Hepatocyte (in vitro differentiated cells): ENCODE measurements at places on chromosomes 5 and 9.

GRCh38 chr5:112390327-112390726, 28.8 kb downstream of the EPB41L4A start:
- H3K4me1 ChIP-seq: no peaks in the 10 kb centered on the region
- peak overlapping the region; percentile 14 for H3K4me3 ChIP-seq
- H3K27ac ChIP-seq: peak overlapping the region; percentile 19

GRCh38 chr5:141765896-141766551, 84.0 kb upstream of the ARAP3 start:
- no peak overlapping the region for H3K27ac ChIP-seq
- DNase-seq: no peak
- no peaks in the 10 kb centered on the region for H3K36me3 ChIP-seq
- H3K4me3 ChIP-seq: no peak overlapping the region
- H3K27me3 ChIP-seq: peaks cover 21% of the 10 kb centered on the region

DNA sequence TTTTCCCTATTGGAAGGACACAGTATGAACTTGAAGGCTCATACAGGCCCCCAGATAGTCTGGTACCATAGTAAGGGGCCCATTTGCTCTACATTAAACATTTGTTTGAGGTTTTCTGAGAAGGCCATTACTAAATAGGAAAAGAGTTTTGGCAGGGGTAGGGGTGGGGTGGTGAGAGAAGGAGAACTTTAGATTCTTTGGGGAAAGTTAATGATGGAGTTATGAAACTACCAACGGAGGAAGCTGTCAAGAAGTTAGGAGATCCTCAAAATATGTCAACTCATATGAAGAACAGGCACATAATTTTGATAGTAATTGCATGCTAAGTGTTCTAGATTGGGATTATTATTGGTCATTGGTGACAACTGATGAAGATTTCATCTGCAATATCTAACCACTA, 114.7 kb downstream of the TAF11L14 start:
- H3K36me3 ChIP-seq: no peaks in the 10 kb centered on the region
- no peak for DNase-seq
- H3K4me3 ChIP-seq: no peak overlapping the region

DNA sequence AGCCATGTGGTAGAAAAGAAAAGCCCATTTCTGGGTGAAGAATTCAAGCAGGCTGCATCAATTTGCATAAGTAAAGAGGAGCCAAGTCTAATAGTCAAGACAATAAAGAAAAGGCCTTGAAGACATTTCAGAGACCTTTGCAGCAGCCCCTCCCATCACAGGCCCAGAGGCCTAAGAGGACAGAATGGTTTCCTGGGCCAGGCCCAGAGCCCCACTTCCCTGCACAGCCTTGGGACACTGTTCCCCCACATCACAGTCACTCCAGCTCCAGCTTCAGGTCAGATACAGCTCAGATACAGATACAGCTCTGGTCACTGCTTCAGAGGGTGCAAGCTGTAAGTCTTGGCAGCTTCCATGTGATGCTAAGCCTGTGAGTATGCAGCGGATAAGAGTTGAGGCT, 29.1 kb downstream of the PLGRKT start:
- H3K4me1 ChIP-seq: no peaks in the 10 kb centered on the region
- no peaks in the 10 kb centered on the region for H3K27me3 ChIP-seq
- H3K36me3 ChIP-seq: no peaks in the 10 kb centered on the region
- H3K27ac ChIP-seq: no peak overlapping the region

DNA sequence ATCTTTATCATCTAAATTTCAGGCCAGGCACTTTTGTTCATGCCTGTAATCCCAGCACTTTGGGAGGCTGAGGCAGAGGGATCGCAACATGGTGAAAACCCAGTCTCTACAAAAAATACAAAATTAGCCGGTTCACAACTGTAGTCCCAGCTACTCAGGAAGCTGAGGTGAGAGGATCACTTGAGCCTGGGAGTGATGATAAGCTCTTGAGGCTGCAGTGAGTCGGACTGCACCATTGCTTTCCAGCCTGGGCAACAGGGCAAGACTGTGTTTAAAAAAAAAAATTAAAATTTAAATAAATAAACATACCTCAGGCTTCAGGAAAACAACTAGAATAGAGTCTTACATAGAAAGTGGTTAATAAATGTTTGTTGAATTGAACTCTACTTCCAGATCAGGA, 147.4 kb downstream of the AGTPBP1 start:
- no peaks in the 10 kb centered on the region for H3K4me1 ChIP-seq
- no peak overlapping the region for H3K27ac ChIP-seq
- no peaks in the 10 kb centered on the region for H3K27me3 ChIP-seq
- no peaks in the 10 kb centered on the region for H3K36me3 ChIP-seq

- no peak overlapping the region for H3K4me3 ChIP-seq
- peaks cover 41% of the 10 kb centered on the region for H3K4me1 ChIP-seq
- H3K27me3 ChIP-seq: no peaks in the 10 kb centered on the region
- no peak for DNase-seq
- peak overlapping the region; percentile 77 for H3K27ac ChIP-seq
Observed at GRCh38 chr9:91946196-91946595, 3.8 kb downstream of the ROR2 start.

DNA sequence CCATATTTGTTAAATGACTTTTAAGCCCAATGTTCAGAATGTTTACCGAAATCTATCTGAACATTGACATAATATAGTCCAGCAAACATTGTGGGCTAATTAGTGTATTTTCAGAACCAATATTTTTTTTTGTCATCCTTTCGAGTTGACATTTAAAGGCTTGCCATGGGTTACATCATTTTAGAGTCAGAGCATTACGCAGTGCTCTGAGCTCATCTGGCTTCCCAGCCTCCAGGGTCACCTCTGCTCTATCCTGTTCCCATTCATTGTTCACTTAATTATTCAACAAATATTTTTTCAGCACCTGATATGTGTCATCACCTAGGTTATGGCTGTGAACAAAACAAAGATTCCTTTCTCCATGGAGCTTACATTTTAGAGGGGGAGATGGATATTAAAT, 80.2 kb downstream of the SREK1 start:
- no peaks in the 10 kb centered on the region for H3K27me3 ChIP-seq
- no peaks in the 10 kb centered on the region for H3K36me3 ChIP-seq
- H3K4me3 ChIP-seq: no peak overlapping the region
- H3K27ac ChIP-seq: no peak overlapping the region
- no peaks in the 10 kb centered on the region for H3K4me1 ChIP-seq

- peaks cover 13% of the 10 kb centered on the region for H3K4me1 ChIP-seq
- H3K27me3 ChIP-seq: no peaks in the 10 kb centered on the region
- no peaks in the 10 kb centered on the region for H3K36me3 ChIP-seq
- no peak overlapping the region for H3K27ac ChIP-seq
- no peak for DNase-seq
Observed at GRCh38 chr5:172399336-172399735, 55.0 kb downstream of the SH3PXD2B start.

DNA sequence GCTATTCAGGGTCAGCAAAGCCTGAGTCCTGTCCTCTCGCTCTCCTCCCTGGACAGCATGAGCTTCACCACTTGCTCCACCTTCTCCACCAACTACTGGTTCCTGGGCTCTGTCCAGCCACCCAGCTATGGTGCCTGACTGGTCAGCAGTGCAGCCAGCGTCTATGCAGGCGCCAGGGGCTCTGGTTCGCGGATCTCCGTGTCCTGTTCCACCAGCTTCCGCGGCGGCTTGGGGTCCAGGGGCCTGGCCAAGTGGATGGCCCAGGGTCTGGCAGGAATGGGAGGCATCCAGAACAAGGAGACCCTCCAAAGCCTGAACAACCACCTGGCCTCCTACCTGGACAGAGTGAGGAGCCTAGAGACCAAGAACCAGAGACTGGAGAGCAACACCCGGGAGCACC, 8.6 kb downstream of the NIPBL start:
- no peak for DNase-seq
- no peak overlapping the region for H3K27ac ChIP-seq
- H3K36me3 ChIP-seq: no peaks in the 10 kb centered on the region
- peaks cover 4% of the 10 kb centered on the region for H3K4me1 ChIP-seq
- H3K4me3 ChIP-seq: no peak overlapping the region
- no peaks in the 10 kb centered on the region for H3K27me3 ChIP-seq

DNA sequence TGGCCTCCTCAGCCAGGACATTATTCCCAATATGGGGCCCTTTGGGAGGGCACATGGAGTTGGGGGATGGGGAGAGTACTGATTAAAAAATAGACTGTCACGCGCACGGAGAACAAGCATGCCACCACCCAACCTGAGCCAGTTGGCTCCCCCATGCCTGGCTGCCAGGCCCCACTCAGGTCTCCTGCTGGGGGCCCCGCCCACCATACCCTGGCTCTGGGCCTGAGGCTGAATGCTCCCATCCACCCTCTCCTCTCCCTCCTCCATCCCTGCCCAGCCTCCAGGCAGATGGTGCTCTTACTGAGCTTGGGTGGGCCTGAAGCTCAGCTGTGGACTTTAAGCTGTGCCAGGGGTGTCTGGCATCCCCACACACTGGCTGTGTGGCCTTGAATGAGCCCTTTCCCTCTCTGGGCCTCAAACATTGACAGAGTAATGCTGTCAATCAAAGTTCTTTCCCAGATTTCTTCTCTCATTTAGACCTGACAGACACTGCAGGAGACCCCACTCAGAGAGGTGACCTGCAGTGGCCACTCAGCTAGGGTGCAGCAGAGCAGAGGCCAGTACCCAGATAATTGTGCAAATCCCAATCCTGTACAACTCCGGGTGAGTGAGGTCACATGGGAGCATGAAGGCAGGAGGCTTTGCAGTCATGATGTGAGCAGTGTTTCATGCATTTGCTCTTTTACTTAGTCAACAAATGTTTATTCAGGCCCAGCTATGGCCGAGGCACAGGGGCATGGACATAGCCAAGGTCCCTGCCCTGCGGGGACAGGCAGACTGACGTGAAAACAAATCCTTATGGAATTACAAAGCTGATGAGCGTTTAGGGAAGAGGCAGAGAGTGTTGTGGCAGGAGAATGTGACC, 9.8 kb upstream of the SYNPO start:
- H3K36me3 ChIP-seq: no peaks in the 10 kb centered on the region
- H3K4me1 ChIP-seq: peaks cover 6% of the 10 kb centered on the region
- no peaks in the 10 kb centered on the region for H3K27me3 ChIP-seq
- H3K27ac ChIP-seq: no peak overlapping the region

- no peaks in the 10 kb centered on the region for H3K36me3 ChIP-seq
- H3K4me1 ChIP-seq: peaks cover 4% of the 10 kb centered on the region
- H3K4me3 ChIP-seq: no peak overlapping the region
- H3K27ac ChIP-seq: no peak overlapping the region
- no peaks in the 10 kb centered on the region for H3K27me3 ChIP-seq
Observed at GRCh38 chr5:129963359-129963758, 59.1 kb downstream of the CHSY3 start.

- DNase-seq: peak; percentile 95
- H3K36me3 ChIP-seq: no peaks in the 10 kb centered on the region
- peak overlapping the region; percentile 88 for H3K27ac ChIP-seq
- peaks cover 5% of the 10 kb centered on the region for H3K4me1 ChIP-seq
- peak overlapping the region; percentile 22 for H3K4me3 ChIP-seq
- H3K27me3 ChIP-seq: no peaks in the 10 kb centered on the region
Observed at GRCh38 chr5:140710899-140711552, 10.8 kb downstream of the ZMAT2 start.

- DNase-seq: no peak
- H3K4me3 ChIP-seq: no peak overlapping the region
Observed at GRCh38 chr9:109906766-109907382, 126.9 kb downstream of the PALM2AKAP2 start.

- no peak overlapping the region for H3K27ac ChIP-seq
- no peaks in the 10 kb centered on the region for H3K4me1 ChIP-seq
- H3K36me3 ChIP-seq: no peaks in the 10 kb centered on the region
- no peak overlapping the region for H3K4me3 ChIP-seq
- no peak for DNase-seq
Observed at GRCh38 chr5:83964271-83964670, 243.6 kb upstream of the HAPLN1 start.

- no peak for DNase-seq
- peaks cover 4% of the 10 kb centered on the region for H3K4me1 ChIP-seq
- no peak overlapping the region for H3K27ac ChIP-seq
- H3K4me3 ChIP-seq: no peak overlapping the region
- H3K27me3 ChIP-seq: no peaks in the 10 kb centered on the region
Observed at GRCh38 chr5:59238126-59238902, 655.2 kb downstream of the PDE4D start.

- H3K4me1 ChIP-seq: no peaks in the 10 kb centered on the region
- H3K27me3 ChIP-seq: no peaks in the 10 kb centered on the region
- no peak overlapping the region for H3K4me3 ChIP-seq
- no peaks in the 10 kb centered on the region for H3K36me3 ChIP-seq
- H3K27ac ChIP-seq: no peak overlapping the region
- DNase-seq: no peak
Observed at GRCh38 chr5:60148366-60148765, 254.8 kb upstream of the PDE4D start.

DNA sequence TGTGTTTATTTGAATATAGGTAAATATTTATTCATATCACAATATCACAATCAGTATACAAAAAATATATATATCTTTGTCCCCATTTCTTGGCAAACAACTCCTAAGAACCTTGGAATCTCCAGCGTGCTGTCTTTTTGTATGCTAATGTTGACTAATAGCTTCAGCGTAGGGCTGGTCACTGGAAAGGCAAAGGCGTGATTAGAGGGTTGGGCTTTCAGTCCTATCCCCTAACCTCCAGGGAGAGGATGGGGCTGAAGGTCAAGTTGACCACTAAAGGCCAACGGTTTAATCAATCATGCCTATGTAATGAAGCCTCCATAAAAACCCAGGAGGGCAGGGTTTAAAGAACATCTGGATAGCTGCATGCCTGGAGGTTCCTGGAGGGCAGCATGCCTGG, 79.6 kb upstream of the BNC2 start:
- H3K27me3 ChIP-seq: no peaks in the 10 kb centered on the region
- H3K27ac ChIP-seq: no peak overlapping the region
- no peak for DNase-seq
- H3K4me3 ChIP-seq: no peak overlapping the region

DNA sequence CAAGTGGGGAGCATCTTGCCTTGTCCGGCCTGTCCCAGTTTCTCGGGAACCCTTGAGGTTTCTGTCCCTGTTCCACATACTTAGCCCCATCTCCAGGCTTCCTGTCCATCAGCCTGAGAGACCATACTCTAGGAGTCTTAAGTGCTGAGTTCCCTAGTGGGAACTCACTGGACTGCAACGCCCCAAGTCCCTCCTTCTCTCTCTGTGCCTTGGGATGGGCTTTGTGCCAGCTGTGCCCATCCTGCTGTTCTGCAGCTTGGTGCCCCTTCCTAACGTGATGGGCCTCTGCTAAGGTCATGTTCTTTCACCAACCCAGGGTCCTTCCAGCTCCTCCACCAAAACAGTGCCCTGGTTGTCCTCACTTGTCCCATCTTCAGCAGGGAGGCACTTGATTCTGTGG, 222.3 kb upstream of the ANKRD55 start:
- H3K36me3 ChIP-seq: no peaks in the 10 kb centered on the region
- H3K4me1 ChIP-seq: peaks cover 11% of the 10 kb centered on the region
- H3K27me3 ChIP-seq: no peaks in the 10 kb centered on the region
